Left lung (tissue), 14 donors: ENCODE measurements at places on chromosomes 5 and 9. TPM values are rescaled to one million over a fixed set of nuclear protein-coding genes. Genes with fewer than 3 reads are reported as not detected.

DNA sequence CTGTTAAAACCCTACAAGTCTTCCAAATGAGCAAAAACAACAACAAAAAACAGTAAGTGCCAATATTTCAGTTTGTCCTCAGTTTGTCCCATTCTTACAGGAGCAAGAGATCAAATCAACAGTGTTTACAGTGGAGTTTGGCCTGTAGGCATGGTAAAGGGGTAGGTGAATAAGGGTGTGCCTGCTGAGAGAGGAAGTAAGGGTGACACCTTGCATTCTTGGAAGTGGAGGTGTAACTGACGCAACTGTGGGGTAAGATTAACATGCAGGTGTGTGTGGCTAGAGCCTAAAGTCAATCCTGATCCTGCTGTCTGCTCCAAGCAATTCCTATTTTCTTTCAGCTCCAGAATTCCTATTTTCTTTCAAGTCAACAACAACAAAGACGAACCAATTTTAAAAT is 43.4 kb downstream of the PFDN1 start:
- no peak for DNase-seq

DNA sequence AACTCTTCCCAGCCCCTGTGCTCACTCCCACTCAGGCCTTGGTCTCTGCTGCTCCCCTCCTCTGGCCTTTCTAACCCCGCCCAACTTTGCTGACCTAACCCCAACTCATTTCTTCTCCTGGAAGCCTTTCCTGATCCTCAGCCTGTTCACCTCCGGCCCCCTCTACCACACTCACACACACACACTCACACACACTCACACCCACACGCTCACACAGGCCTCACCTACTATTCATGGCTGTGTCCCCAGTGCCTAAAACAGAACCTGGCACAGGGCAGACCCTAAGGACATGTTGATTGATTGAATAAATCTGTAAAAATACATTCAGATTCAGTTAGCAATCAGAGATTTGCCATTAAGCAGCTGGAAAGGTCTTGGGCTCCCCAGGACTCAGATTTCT is 28.5 kb upstream of the LHX2 start:
- DNase-seq = no peak

DNA sequence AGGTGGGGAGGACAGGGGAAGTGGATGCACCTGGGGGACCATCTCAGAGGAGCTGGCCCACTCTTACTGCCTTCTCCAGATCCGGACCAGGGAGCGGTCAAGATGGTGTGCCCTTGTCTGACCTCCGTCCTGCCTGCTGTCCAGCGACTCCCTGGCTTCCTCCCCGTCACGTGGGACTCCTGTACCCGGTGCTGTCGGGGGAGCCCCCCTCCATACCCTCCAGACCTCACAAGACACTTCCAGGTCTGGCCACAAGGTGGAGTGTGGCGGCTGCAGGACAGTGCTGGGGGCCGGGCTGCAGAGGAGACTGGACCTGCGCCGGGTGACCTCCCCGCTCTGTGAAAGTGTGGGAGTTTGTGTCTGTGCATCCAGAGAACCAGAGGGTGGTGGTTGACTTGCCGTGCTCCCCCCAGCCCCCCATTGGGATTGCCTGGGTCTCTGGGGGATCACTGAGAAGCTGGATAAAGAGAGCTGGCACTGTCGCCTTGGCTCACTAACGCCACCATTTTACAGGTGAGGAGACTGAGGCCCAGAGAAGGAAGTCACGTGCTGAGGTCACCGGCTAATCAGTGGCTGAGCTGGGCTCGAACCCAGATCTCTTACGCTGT is 1.9 kb upstream of the CRB2 start:
- DNase-seq = peak; percentile 62

DNA sequence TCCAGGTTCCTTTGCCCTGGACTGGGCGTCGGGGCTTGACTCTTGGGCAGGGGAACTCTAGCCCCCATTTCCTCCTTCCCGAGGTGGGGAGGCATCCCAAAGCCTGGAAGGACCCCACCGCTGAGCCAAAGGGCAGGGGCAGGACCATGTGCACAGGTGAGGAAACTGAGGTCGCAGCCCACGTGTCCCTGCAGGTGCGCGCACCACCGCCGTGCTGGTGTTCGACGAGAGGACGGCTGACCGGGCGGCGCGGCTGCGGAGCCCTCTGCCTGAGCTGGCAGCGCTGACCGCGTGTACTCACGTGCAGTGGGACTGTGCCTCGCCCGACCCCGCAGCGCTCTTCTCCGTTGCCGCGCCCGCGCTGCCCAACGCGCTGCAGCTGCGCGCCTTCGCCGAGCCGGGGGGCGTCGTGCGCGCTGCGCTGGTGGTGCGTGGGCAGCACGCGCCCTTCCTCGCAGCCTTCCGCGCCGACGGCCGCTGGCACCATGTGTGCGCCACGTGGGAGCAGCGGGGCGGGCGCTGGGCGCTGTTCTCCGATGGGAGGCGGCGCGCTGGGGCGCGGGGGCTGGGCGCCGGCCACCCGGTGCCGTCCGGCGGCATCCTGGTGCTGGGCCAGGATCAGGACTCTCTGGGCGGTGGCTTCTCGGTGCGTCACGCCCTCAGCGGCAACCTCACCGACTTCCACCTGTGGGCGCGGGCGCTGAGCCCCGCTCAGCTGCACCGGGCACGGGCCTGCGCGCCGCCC is 2.8 kb downstream of the ADGRD2 start:
- no peak for DNase-seq

GRCh38 chr9:37453827-37454226 is 11.4 kb downstream of the ZBTB5 start:
- DNase-seq = no peak

DNA sequence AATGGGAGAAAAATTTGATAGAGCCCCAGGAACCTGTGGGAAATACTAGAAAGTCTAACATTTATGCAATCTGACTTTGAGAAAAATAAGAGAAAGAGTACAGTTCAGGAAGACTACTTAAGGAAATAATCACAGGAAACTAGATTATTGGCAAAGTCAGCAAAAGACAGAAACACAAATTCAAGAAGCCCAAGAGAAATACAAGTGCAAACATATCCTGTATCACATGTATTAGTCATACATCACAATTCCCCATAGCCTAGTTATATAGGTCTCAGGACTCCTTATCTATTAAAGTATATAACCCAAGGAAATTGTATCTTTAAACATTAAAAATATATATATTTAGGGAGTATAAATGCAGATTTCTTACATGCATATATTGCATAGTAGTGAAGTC is 100.8 kb downstream of the HOMER1 start:
- no peak for DNase-seq

DNA sequence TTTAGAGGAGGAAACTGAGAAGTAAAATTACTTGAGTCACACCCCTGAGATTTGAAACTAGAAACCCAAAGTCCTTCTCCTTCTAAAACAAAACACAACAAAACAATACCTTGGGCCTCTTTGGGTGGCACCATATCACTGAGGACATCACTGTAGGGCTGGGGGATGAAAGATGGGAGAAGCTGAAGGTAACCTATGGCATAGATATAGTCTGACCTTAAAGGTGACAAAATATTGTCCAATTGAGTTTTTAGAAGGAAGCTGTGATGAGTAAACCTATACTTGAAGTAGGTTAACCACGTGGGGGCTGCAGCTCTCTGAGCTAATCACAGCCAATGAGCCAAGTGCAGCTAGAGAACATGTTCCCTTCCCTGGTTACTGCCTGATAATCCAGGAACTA is 167.4 kb upstream of the CD180 start:
- DNase-seq = no peak

GRCh38 chr5:142800776-142801494 is 30.8 kb downstream of the ARHGAP26 start:
- no peak for DNase-seq

DNA sequence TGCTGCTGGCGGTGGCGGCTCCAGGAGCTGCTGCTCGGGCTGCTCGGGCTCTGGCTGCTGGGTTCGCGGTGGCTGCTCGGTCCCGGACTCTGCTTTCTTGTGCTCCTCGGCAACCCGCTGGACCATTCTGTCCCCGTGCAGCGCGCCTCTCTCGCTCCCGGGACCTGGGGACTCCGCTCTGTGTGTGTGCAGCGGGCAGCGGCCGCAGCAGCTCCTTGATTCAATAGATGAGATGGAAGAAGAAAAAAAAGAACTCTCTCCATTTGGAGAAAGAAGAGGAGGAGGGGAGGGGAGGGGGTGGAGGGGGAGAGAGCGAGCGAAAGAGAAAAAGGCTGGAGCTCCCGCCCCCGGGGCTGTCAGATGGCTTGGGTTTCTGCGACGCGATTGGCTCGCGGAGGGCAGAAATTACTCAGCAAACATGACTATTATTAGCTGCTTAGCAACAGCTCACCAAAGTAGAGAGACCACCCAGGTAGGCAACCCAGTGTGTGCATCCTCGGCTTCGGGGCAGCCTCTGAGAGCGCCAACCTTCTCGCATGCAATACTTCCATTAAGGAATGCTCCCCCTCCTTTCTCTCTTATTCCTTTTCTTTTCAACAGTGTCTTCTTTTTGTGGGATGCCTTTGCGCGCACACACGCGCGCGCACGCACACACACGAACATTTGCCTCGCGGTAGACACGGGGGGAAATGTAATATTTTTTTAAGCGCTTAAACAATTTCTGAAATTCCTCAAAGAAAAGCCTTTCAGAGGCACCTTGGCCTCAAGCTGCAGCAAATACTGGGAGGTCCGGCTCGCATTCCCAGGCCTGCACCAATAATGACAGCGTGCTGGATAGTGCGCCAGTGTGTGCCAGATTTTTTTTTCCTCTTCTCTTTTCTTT is 7.6 kb downstream of the PTCH1 start:
- DNase-seq = peak; percentile 97

GRCh38 chr5:35659556-35659955 is 41.9 kb downstream of the SPEF2 start:
- DNase-seq = no peak

GRCh38 chr5:157864067-157864466 is 5.1 kb upstream of the CLINT1 start:
- DNase-seq = no peak

DNA sequence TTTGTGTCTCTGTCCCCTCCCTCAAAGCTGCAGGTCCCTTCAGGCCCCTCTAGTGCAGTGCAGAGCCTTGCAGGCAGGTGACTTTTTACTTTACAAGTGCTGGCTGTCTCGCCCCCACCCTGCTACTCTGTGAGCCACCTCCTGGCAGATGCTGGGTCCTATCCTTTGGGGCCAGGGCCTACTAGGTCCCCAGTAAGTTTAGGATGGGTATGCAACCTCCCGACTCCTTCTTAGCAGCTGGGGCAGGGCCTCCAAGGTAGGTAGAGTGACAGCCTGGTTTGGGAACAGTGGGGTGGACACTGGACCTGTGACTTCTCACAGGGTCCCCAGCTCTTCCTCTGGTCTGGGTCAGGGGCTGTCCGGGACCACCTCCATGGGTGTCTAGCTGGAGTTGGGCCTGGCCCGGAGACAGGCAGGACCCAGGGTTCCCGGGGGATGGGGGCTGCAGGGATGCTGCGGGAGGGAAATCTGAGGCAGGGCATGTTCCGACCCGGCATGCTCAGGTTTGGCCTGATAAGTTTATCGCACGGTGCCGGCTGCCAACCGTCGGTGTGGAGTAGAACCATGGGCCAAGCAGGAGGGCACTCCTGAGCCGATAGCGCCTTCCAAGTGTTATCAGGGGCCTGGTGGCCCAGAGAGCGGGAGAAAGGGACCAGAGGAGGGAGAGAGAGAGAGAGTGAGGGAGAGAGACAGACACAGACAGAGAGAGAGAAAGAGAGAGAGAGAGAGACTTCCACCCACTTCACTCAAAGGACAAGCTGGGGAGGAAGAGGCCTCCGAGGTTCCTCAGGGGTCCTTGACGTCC is 20.5 kb downstream of the GFI1B start:
- DNase-seq = no peak

DNA sequence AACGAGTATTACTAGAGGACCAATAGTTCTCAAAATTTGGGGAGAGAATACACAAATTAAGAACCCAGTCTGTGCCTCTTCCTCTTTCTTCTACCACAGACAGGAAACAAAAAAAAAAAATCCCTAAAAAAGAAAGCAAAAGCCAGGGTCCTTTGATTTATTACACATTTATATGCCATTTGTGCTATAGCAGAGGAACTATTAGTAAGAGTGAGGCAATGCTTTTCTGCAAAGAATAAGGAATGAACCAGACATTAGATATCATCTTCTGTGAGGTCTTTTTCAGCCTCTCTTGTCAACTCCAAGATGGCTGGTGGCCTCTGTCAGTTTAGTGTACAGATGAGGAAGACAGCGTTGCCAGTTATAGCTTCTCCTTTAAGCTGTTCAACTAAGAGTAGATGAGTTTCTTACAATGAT is 127.6 kb downstream of the RFX3 start:
- no peak for DNase-seq

DNA sequence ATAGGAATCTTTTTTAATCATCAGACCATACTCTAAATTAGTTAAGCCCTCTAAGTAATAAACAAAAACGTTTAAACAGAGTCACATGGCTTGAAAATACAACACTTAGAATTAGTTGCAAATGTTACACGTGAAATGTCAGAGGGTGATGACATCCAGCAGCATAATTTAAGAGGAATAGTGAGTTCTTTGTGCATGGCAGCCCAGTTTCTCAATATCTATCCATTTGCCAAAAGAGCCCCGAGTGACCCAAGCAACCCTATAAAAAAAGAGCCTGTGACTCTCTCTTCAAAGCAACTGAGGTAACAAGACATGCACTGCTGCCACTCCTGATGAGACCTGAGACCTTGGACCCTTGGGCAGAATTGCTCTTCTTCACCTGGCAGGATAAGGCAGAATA is 96.9 kb upstream of the RASA1 start:
- no peak for DNase-seq

GRCh38 chr5:68348447-68349222 is 133.1 kb downstream of the PIK3R1 start:
- no peak for DNase-seq

GRCh38 chr5:92749943-92750342 is 831.1 kb downstream of the NR2F1-AS1 start:
- DNase-seq = no peak

DNA sequence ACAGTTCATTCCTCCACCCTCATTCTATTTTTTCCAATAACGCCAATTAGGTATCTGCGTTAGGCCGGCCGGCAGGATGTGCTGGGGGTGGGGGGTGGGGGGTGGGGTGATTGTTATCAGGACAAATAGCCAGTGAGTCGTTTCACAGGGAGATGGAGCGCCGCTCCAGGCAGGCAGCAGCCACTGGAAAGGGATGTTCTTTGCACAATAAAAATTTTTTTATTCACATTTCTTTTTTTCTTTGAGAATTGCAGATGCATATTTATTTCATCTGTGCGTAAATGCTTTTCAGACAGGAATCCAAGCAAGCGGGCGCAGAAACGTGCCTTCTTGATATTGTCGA is 4.1 kb downstream of the LMX1B start:
- no peak for DNase-seq

SLC1A3 gene
- 31.7 TPM for total RNA-seq

GFI1B gene
- 0.90 TPM for total RNA-seq

SLC12A7 gene
- total RNA-seq = 39.4 TPM

NR6A1 gene
- 2.9 TPM for total RNA-seq

CDC14B gene
- 10.5 TPM for total RNA-seq

STK10 gene
- 33.6 TPM for total RNA-seq

SPATA31D4 gene
- not detected for total RNA-seq

SPATA9 gene
- total RNA-seq = 0.31 TPM

PCDHGB7 gene
- total RNA-seq = 12.9 TPM

SPINK7 gene
- not detected for total RNA-seq
